ENCODE measurements at places on chromosomes 11 and 22.

DNA sequence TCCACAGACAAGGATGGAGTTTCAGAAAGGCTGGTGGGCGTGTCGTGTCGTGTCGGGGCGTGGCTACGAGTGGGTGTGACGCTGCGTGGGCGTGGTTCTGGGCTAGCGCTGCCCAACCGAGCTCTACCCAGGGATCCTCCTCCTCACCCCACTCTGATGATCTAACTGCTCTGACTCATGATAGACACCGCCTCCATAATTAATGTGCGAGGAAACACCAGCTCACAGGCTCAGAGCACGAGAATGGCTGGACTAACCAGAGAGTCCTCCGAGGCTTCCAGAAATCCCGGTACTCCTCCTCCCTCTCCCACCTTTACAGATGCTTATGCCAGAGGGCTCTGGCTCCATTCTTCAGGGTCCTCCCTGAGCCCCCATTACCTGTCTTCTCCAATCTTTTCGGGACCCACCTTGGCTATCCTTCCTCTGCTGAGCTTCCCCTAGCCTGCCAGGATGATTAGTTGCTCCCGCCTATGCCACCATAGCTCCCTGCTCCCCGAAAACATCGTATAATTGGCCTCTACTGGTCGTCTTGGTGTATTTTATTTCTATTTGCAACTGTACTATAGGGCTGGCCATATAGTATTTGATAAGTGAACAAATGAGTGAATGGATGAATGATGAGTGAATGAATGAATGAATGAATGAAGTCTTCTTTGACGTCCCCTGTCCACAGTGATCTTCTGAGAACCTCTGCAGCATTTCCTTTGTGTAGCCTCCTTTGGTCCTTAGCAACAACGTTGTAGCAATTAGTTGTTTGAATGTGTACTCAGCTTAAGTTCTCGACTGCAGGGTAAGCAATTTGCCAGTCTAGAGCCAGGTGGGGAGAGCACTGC, 21.7 kb downstream of the TMPRSS13 start:
- DNase-seq = peak; percentile 95

GRCh38 chr11:114562166-114562916, 2.7 kb upstream of the NXPE1 start:
- no peak for DNase-seq

DNA sequence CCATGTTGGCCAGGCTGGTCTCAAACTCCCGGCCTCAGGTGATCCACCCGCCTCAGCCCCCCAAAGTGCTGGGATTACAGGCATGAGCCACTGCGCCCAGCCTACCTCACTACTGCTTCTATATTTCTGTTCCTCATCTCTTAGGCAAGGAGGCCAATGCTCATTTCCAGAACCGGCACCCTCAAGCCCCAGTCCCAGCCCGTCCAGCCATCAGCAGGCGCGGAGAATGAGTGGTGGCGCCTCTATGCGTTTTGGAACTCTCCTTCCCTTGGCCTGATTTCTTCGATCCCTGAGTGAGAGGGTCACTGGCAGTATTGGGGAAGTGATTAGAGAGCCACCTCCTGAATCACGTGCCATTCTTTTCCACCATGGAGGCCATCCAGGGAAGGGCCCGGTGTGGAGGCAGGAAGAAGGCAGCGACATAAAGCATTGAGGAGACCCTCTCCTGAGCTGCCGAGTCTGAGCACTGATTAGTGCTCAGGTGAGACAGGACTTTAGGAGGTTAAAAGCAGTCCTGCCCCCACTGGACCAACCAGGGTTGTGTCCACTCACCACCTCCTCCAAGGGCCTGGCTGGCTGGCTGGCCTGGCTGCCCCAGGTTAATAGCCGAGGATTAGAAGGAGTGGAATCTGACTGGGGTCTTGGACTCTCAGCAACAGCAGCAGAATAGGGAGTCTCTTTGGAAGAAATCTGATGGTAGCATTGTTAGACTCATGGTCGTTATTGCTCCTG, 8.7 kb downstream of the GRIK4 start:
- DNase-seq = no peak

DNA sequence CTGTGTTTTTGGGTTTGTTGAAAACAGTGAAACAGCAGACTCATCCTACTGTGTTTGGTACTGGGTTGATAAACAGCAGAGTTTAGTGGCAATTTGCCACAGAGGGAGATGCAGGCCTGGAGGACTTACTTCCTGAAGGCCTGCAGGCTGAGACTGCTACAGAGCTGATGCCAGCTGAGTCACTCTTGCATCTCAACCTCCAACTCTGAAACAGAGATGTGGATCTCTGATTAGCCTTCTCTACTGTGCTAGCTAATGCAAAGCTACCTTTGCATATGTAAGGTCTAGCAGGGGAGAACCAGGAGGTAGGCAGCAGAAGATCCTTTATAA, 14.3 kb downstream of the ATP5MG start:
- DNase-seq = peak; percentile 8

- no peak for DNase-seq
Measured at GRCh38 chr22:29014293-29014692, 47.3 kb downstream of the C22orf31 start.

- DNase-seq = no peak
Measured at GRCh38 chr11:113249491-113249763, 65.0 kb upstream of the TTC12 start.

DNA sequence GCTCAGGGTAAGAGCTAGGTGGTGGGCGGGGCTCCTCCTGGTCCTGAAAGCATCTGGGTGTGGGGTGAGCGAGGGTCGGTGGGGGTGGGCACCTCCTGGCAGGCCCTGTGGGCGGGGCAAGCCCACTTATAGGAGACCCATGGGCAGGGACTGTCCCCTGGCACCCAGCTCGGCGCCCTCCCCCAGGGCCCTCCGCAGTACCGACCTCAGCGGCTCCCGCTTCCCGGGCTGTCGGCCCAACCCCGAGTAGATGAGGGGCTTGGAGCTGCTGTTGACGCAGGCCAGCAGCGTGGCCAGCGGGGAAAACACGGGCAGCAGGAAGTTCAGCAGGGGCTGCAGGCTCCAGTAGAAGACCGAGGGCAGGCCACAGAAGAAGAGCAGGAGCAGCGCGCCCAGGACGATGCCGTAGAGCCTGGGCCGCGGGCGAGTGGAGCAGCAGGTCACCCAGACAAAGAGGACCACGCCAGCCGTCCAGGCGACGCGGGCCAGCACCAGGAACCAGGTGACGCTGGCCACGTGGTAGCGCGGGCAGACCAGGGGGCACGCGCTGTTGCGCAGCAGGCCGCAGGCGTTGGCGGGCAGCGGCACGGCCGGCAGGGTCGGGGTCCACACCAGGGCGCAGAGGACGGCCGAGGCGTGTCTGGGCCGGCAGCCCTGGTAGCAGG, 663 bp downstream of the MRGPRG start:
- no peak for DNase-seq

- no peak for DNase-seq
Measured at GRCh38 chr11:8097926-8098325, 16.9 kb downstream of the TUB start.

- no peak for DNase-seq
Measured at GRCh38 chr11:118812485-118812884, 21.5 kb upstream of the DDX6 start.

GRCh38 chr11:19646921-19647320, 65.7 kb upstream of the NAV2 start:
- DNase-seq = no peak

GRCh38 chr22:36329254-36330078, 58.3 kb downstream of the MYH9 start:
- DNase-seq = no peak

- no peak for DNase-seq
Measured at GRCh38 chr11:86760577-86760976, 39.8 kb upstream of the PRSS23 start.

- no peak for DNase-seq
Measured at GRCh38 chr11:120236169-120237107, 3.5 kb upstream of the POU2F3 start.

- DNase-seq = peak; percentile 44
Measured at GRCh38 chr11:125451400-125452124, 44.5 kb downstream of the FEZ1 start.

- DNase-seq = no peak
Measured at GRCh38 chr11:9428706-9429105, 32.1 kb upstream of the ZNF143 start.

- DNase-seq = peak; percentile 56
Measured at GRCh38 chr11:76206327-76207081, at the start of gene WNT11. Gene WNT11 (minus strand): TSS chr11:76206502. CDS start chr11:76206407, 95 bp downstream.

DNA sequence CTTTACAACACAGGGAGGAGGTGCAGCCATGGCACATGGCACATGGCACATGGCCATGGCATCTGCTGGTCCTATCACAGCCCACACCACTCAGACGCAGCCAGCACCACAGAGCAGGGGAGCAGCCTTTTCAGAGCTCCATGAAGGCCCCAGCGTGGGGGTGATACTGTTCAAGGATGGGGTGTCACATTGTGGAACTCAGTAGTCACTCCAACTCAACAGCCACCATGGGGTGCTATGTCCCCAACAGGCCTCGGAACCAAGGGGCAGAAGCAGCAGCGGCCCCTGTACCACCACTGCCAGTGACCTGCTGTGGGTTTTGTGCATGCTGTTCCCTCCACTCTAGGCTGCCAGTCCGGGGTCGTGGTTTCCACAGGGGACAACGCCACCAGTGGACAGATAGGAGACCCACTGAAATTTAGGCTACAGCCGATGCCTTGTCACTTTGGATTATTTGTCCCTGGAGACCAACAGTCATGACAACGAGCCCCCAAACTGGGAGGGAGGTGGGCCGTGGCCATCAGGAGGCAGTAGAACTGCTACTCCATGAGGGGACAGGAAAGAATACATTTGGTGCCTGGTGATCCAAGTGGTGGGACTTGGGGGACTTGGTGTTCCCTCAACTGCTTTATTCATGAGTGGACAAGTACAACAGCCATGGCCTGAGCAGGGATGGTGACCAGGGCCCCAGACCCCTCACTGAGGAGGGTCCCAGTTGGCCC, 30.4 kb upstream of the CD81 start:
- DNase-seq = no peak

- DNase-seq = no peak
Measured at GRCh38 chr11:79080551-79080950, 360.3 kb downstream of the TENM4 start.

GRCh38 chr22:46660604-46661201, 40.5 kb downstream of the GRAMD4 start:
- DNase-seq = no peak

GRCh38 chr11:44269369-44270351, 40.3 kb downstream of the ALX4 start:
- no peak for DNase-seq

DNA sequence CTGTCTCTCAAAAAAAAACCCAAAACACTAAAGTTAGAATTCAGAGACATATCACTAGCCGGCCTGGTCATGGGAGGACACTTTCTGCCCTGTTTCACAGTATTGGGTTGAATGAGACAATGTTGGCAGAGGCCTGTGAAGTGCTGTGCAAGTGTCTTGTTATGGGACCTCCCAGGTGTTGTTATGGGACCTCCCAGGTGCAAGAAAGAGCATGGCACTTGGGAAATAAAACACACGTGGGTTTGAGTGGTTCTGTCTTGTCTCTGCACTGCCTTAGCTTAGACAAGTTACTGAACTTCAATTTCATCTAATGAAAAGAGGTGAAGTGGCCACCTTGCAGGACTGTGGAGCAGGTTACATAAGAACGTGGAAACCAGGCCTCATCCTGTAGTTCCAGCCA, 28.9 kb upstream of the RAB1B start:
- no peak for DNase-seq

GRCh38 chr11:16365581-16366228, 9.4 kb upstream of the SOX6 start:
- DNase-seq = no peak

GRCh38 chr22:36239150-36239400, 252 bp downstream of the APOL2 start:
- no peak for DNase-seq

DNA sequence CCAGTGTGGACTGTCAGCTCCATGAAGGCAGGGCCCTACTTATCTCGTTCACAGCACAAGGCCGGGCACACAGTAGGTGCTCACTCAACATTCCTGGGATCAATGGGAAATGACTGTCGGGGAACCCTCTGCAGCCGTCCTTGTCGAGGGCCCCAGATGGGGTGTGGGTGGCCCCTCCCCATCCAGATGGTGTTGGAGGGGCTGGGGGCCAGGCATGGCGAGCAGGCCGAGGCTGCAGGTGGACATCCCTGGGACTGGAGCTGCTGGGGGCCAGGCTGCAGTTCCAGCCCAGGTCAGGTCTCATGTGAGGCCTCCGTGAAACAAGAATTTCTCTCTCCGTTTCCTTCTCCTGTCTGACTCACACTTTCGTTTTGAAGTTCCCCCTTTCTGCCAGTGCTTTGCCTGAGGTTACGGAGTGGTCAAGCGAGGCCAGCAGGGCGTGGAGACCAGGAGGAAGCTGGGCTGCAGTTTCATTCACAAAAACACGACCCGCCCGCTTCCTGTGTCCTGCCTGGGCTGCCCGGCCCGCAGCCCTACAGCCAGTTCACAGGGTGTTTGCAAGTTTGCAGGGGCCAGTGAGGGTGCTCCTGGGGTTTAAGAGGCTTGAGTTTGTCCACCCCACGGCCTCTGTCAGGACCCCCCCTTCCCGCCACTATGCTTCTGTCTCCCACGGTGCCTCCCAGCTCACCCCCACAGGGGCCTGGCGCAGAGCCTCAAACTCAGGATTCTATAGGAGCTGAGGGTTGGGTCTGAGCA, 4.5 kb downstream of the MYEOV start:
- no peak for DNase-seq

DNA sequence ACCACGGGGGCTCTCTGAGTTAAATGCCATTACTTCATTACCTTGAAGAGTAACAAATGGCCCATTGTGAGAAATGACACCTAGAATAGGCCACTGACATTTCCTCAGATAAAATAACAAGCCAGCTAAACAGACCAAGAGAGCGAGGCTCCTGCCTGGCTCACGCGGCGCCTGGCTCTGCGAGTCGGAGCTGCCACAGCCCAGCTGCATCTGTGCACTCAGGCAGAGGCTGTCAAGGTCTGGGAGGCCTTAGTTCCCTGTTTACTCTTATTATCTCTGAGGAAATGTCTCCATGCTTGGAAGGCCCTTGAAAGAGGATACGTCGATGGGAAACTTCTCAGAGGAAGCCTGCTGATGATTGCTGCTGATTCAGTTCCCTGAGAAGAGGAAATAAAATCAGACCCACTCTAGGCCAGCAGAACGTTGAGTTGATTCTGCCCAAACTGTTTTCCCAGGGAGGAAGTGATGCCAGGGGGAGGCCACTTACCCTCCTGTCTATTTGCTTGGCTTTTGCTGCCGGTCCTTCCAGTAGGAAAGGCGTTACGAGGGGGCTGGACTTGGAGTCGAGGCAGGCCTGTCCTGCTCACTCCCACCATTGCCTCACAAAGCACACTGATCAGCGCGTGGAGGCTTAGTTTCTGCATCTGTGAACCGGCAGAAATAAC, 208.8 kb downstream of the TBC1D22A start:
- no peak for DNase-seq

GRCh38 chr11:77203901-77204753, 76.1 kb downstream of the MYO7A start:
- no peak for DNase-seq

GRCh38 chr11:107018902-107019493, 722 bp upstream of the GUCY1A2 start:
- peak; percentile 32 for DNase-seq

- no peak for DNase-seq
Measured at GRCh38 chr11:126345759-126346585, 9.5 kb upstream of the ST3GAL4 start.

GRCh38 chr22:35749808-35750207, 32.1 kb downstream of the APOL5 start:
- DNase-seq = no peak

- DNase-seq = no peak
Measured at GRCh38 chr11:128465946-128466705, 121.2 kb downstream of the ETS1 start.
